ENCODE measurements at places on chromosomes 12 and 14.

- DNase-seq = no peak
These were observed 155.8 kb upstream of the PKP2 start for GRCh38 chr12:33052141-33053051.

DNA sequence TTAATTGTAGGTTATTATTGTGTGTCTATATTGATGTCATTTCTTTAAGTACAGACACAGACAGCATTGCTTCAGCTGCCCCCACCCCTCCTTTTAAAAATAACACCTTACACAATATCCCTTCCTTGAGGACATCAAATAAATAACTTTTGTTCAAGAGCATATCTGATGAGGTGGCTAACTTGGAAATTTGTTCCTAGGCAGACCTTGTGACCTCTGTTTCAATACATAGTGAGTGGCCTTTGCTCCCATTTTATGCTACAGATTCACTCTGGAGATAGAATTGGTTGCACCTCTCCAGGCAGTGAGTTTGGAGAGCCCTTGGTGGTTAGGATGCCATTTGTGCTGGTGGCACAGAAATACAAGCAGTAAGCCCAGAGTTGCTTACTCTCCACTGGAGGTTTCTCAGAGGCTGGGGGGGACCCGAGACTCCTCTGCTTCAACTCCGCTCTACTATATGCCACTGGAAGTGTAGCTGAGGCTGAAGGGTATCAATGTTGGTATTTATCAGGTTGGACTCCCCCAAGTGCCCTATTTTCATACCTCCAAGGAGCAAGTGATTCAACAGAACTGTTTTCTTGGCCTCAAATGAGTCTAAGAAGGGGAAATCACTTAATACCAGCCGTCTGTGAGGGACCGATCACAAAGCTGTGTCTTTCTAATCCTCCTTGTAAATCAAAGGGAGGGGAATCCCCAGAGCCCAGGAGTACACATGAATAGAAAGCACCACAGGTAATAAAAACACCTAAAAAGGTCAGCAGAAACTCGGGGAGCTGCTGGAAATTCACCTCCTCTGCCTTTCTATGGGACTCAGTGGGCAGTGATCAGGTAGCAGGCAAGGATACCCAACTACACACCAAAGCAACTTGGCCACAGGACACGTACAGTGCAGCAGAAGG is 463.1 kb downstream of the RAD51B start:
- no peak for DNase-seq

DNA sequence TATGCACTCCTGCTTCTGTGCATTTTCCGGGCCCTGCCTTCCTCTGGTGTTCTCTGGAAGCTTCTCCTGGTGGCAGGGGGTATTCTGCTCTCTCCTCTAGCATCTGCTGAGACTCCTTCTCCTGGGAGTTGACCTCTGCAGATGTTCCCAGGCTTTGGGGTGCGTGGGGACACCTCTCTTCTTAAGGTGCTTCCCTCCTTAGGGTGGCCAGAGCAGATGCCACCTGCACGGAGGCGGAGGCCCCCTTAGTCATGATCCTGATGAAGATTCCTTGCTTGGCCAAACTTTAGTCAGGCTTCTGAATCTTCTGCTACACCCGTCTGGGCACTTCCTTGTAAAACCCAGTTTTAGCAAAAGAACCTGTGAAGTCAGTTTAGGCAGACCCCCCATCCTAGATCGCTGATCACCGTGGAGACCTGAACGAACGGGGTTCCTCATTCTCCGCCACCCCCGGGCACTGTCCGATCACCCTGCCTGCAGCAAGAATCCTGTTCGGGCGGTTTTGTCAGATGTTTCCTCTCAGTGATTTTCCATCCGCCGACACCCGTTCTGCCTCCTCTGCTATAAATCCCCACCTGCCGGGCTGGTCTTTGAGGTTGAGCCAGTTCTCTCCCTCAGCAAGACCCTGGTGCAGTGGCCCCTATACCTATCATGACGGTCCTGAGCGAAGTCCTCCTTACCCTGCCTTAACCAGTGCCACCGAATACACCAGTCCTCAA is 111.9 kb downstream of the CALM1 start:
- no peak for DNase-seq

- DNase-seq = no peak
These were observed 74.7 kb upstream of the AMN1 start for GRCh38 chr12:31803306-31804184.

DNA sequence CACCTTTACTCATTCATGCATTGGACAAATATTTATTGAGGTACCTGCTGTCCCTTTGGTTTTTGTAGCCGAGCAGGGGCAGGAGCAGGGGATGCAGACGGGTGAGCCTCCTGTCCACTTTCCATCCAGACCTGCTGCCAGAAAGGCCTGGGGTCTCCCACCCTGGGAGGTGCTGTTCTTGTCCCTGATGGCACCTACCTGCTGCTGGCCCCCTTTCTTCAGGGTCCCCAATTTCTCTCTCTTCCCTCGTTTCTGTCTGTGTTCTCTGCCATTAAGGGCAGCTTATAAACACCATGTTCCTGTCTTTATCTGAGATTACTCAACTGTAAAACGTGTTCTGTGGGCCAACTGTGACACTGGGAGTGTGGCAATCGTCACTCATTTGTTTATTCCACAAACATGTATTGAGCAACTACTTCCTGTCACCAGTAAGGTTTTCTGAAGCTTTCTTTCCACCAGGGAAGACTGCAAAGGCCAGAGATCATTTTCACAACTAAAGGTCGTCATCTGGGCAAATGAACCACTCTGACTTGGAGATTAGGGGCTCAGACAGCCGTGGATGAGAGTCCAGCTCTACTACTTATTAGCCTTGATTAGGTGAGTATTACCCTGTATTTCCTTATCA is at the start of gene HAL:
HAL (minus strand) TSS at position 311 of the 625 bp plus-strand sequence. CDS start 434 bp downstream, outside the sequence.
- no peak for DNase-seq

DNA sequence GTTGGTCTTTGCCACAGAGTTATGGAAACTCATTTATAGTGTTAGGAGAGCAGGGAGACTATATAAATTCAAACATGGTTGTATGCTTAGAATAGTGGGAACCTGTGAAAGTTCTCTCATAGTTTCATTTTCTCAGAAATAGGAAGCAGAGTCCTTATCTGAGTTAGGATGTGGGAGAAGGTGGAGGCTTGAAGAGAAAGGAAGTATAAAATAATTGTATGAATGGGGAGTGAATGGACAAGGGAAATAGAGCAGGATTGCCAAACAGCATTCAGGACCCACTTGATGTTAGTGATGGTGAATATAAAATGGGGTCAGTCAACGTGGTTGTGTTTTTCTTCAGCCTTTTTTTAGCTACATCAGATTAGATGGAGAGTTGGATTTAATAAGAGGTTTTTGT is 34.0 kb upstream of the TPH2 start:
- no peak for DNase-seq
